Stimulated activated CD4-positive, alpha-beta T cell treated with anti-CD3 and anti-CD28 coated beads, Interleukin-2, amount 100 ng/mL, for 48 hours (primary cell): ENCODE measurements at places on chromosomes 5 and 9.

DNA sequence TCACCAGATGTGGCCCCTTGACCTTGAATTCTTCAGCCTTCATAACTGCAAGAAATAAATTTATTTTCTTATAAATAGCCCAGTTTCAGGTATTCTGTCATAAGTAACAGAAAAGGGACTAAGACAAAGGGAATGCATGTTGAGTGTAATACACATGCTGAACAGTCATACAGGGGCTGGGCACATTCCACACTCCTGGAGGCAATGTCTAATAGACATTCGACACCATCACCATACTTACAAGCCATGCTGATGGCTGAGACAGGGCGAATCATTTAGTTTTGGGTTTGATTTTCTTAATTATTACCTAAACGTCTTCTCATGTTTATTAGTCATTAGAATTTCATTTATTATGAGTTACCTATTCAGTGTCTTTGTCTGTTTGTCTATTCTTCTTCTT is 68.5 kb downstream of the TENT4A start:
- DNase-seq: no peak

- no peak for DNase-seq
Observed at GRCh38 chr5:37495668-37496347, 116.7 kb downstream of the WDR70 start.

- no peak for DNase-seq
Observed at GRCh38 chr5:127517110-127517479, 345 bp upstream of the PRRC1 start.

- DNase-seq: no peak
Observed at GRCh38 chr5:147046281-147046680, 167.7 kb upstream of the PPP2R2B start.

GRCh38 chr5:168925160-168925559 is 346.0 kb upstream of the PANK3 start:
- no peak for DNase-seq

DNA sequence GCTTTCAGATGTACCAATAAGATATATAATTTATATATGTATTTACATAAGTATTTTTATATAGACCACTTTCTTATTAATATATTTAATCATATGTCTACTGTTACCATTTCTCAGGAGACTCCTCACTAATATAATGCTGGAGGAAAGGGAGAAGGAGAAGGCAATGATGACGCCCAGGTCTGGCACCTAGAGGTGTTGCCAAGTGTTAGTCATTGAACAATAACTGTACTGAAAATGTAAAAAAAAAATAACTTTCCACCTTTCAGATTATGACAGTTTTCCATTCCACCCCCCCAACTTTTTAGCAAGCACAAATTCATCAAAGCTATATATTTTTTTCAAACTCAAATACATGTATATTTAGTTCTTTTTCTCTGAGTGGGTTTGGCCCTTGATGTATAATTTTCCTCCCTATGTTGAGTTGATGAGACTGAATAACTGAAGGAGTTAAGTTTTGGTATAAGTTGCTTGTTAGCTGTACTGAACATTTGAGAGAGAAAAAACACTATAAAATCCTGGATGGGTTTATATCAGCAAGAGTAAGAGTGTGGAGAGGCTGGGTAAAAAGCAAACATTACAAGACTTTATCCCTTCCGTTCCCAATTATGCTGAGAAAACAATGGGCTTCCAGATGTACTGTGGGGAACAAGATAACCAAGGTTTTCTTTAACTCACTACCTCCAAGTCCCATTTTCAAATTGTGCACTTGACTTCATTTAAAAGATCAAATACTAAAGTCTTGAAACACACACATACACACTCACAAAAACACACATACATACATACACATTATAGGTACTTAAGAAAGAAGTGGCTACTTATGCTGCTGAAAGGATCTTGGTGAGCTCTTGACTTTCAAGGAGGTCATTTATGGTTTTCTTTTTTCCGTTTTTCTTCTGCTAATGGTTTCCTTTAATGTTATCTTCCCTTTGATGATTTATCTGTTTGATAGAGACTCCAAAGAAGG is 142.8 kb upstream of the IFNE start:
- DNase-seq: no peak

DNA sequence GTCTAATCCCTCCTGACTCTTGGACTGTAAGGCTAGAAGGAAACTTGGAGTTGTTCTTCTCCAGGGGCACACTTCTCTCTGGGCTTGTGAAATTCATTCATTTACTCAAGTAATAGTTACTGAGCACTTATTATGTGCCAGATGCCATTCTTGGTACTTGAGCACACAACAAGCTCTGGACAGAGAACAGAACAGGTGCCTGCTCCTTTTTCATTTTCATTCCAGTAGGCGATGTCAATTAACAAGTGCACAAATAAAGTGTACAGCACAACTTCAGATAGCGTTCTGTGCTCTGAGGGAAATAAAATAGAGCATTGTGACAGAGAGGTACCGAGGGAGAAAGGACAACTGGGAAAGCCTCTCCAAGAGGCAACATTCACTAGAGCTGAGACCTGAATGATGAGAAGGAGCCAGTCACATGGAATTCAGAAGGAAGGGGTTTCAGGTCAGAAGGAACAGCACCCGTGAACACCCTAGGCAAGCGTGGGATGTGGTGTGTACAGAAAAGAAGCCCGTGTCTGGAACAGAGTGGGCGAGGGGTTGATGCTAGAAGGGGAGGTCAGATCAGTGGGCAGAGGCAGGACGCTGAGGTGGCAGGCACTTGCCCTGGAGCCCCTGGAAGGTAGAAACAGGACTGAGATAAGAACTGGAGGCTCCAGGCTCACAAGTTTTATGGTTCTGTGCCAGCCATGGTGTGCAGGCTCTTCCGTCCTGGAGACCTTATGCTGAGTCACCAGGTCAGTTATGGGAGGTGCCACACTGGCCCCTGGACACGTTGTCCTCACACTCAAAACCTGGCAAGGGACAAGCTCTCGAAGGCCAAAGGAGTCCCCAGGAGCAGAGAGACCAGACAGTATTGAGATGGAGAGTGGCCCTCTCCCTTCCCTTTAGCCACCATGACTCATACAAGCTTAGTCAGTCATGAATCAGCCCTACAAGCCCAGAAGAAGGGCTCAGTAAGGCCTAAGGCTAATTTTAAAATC is 7.2 kb upstream of the ABLIM3 start:
- no peak for DNase-seq

DNA sequence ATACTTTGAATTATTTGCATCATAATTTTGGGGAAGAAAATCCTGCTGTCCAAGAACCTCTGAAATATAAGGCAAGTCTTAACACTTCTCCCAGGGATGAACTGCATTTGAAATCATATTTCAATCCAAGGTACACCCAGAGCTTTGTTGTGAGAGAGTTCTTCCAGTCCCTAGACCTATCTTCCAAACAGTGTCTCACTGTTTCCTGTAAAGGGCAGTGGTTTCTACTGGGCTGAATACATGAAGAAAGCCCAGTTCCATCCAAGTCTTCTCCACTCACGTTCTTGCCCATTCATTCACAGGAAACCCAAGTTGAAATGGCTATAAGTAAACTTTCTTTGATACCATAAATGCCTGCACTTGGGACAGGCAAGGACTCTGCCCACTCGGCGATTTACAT is 108.3 kb upstream of the LHFPL2 start:
- no peak for DNase-seq

DNA sequence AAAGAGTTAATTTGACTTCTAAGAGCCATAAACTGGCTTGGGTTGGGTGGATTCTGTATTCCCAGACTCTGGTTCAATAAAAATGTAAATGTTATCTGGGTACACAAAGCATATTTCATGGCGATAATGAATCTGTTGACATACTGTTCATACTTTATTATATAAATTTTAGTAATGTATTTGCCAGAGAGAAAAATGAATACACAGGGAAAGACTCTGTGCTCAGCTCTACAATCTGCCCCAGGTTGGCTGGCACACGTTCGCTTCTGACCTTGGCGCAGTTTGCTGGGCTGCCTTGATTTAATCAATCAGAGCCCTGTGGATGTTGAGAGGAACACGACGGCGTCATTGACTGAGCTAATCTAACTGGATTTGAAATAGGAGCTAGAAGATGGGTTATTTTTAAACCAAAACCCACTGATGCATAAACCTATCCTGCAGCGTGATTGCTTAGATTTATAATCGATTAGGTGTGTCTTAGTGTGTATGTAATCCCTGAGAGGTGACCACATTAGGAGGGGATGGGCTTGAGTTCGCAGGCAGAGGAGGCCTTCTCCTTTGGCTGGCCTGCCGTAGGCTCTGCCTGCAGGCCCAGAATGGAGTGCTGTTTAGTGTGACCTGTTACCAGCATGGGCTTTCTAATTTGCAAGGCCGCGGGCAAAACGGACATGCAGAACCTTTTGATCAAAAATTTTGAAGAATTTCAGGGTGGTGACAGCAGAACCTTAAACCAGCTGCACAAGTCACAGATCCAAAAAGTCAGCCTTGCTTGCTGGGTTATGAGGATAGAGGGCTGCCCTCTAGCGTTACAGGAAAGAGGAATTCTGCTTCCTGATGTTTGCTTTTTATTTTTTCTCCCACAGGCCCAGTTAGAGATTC is 3.9 kb upstream of the ADCY2 start:
- no peak for DNase-seq

- DNase-seq: no peak
Observed at GRCh38 chr9:113805486-113806132, 70.5 kb upstream of the ZNF618 start.

DNA sequence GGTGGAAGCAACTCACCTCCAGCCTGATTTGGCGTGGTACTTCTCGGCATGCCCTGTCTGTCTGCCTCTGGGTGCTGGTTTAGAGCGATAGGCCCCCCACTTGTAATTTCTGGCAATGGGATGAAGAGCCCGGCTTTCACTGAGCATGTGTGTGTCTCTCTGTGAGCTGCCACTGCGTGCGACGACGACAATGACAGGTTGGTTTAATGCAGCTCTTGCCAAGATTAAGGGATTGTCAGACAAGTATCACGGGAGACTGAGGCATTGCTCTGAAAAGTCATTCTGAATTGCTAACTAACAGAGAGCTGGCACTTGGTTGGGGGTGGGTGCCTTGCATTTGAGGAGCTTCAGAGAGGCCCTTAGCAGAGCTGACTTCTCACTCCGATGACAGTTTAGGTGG is 348.8 kb upstream of the CLINT1 start:
- DNase-seq: no peak

GRCh38 chr9:75712700-75713099 is 177.8 kb upstream of the PCSK5 start:
- DNase-seq: no peak

DNA sequence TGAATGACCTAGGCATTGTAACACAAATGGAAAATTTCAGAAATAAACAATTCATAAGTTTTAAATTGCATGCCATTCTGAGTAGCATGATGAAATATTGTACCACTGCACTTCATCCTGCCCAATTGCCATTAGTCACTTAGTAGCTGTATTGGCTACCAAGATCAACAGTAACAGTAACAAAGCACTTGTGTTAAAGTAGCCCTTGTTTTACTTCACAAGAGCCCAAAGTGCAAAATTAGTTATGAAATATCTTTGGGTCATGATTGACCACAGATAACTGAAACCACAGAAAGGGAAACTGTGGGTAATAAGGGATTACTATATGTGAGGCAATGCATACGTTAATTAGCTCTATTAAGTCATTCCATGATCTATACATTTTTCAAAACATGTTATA is 33.3 kb upstream of the RORB start:
- no peak for DNase-seq

GRCh38 chr5:79865579-79865978 is 125.5 kb downstream of the MTX3 start:
- DNase-seq: no peak

- DNase-seq: no peak
Observed at GRCh38 chr5:67257500-67257899, 60.9 kb upstream of the CD180 start.

DNA sequence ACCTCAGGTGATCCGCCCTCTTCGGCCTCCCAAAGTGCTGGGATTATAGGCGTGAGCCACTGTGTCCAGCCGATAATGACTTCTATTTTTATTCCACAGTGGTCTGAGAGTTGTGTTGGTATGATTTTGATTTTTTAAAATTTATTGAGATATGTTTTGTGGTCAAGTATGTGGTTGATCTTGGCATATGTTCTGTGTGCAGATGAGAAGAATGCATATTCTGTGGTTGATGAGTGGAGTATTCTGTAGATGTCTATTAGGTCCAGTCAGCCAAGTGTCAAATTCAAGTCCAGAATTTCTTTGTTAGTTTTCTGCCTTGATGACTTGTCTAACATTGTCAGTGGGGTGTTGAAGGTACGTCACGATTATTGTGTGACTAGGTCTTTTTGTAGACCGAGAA is 338.2 kb upstream of the TARS1 start:
- DNase-seq: no peak

DNA sequence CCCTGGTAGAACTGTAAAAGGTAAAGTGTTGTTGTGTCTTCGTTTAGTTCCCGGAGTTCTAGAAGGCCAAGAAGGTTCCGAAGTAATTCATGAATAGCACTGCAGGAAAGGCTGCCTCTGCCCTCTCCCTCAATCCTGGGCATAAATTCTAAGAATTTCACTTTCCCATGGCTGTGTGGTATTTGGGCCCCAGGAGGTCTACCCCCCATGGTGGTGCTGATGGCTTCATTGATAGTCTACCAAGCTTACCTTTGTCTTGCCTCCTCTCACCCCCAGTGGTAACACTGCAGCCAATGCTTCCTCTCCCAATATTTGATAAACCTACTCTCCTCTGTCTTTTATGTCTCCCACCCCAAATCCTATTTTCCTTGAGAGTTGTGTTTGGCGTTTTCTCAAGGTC is 39.5 kb downstream of the ADAMTS16 start:
- DNase-seq: no peak

- no peak for DNase-seq
Observed at GRCh38 chr5:54874337-54875021, 110.9 kb downstream of the ESM1 start.

- no peak for DNase-seq
Observed at GRCh38 chr5:133323494-133324457, 272.0 kb downstream of the HSPA4 start.

GRCh38 chr9:114388764-114389375 is 1.1 kb upstream of the AKNA start:
- no peak for DNase-seq

DNA sequence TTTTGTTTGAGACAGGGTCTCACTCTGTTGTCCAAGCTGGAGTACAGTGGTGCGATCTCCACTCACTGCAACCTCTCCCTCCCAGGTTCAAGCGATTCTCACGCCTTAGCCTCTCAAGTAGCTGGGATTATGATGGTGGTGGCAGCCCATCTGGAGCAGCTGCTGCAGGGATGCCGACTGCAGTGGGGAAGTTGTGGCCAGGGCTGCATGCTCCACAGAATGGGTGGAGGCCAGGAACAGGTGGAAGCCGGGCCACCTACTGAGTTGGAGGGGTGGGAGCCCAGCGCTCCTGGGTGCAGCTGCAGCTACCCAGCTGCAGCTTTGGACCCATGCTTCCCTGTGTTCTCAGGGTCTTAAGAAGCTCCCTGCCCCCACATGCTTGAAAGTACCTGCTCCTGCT is 99.7 kb downstream of the SCAI start:
- DNase-seq: no peak
